ENCODE measurements at places on chromosomes 5 and 9.

GRCh38 chr5:156329171-156329611 lies 2.2 kb downstream of the SGCD start:
- DNase-seq = no peak

DNA sequence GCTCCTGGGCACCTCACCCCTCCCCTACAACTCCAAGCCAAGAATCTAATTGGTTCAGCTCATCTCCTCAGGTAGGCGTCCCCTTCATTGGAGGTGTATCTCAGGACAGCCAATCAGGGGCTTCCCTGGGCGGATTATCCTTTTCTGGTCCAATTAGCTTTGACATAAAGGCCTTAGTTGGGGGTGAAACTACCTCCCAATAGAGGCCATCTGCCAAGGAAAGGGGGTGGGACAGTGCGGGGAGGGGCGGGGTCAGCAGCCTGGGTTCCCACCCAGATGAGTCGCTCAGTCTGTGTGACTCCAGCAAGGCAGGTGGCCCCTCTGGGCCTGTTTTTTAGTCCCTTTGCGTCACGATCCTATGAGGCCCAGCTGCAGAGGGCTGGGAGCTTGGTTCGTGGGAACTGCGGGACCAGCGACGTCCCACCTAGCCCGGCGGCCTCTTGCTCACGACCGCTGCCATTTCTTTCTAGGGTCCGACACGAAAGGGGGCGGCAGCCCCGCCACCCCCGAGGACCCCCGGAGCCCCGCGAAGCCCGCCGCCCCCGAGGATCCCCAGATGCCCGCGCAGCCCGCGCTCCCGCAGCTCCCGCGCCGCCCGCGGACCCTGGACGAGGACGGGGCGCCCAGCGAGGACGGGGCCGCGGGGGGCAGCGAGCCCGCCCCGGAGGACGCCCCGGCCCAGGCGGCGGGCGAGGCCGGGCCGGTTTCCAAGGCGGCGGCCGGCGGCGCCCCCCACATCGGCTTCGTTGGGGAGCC lies 8.9 kb downstream of the PRRT1B start:
- no peak for DNase-seq

- no peak for DNase-seq
These were observed 36.7 kb downstream of the ZNF618 start for GRCh38 chr9:113912816-113913215.

DNA sequence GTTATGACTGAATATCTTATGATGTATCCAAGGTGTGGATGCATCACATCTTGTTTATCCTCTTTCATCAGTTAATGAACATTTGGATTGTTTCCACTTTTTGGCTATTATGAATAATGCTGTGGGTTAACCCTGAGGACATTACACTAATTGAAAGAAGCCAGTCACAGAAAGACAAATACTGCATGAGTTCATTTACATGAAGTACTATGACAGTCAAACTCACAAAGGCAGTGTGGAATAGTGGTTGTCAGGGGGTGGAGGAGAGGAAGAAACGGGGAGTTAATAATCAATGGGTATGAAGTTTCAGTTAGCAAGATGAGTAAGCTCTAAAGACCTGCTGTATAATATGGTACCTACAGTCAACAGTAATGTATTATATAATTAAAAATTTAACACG lies 409.4 kb upstream of the CTNND2 start:
- no peak for DNase-seq

- no peak for DNase-seq
These were observed 10.9 kb upstream of the STX17 start for GRCh38 chr9:99895510-99895909.

GRCh38 chr9:129402931-129403778 lies 217.7 kb downstream of the C9orf50 start:
- no peak for DNase-seq

- DNase-seq = no peak
These were observed 38.3 kb upstream of the EGFL7 start for GRCh38 chr9:136624184-136624951.

- DNase-seq = no peak
These were observed 179.3 kb downstream of the C9orf152 start for GRCh38 chr9:110028676-110029075.

GRCh38 chr5:83925321-83925954 lies 204.8 kb upstream of the HAPLN1 start:
- DNase-seq = no peak

- DNase-seq = no peak
These were observed 19.6 kb upstream of the MAN2A1 start for GRCh38 chr5:109669991-109670706.
